Endothelial cell of umbilical vein (primary cell): ENCODE measurements at places on chromosomes 3 and 15. TPM values are rescaled to one million over a fixed set of nuclear protein-coding genes. Genes with fewer than 3 reads are reported as not detected.

GRCh38 chr15:38610748-38611147, 46.1 kb upstream of the RASGRP1 start:
- no peak for DNase-seq
- H3K27ac ChIP-seq: no peak overlapping the region
- H3K27me3 ChIP-seq: peaks cover 13% of the 10 kb centered on the region
- H3K4me1 ChIP-seq: no peaks in the 10 kb centered on the region
- no peak overlapping the region for H3K4me3 ChIP-seq

- H3K4me3 ChIP-seq: no peak overlapping the region
- H3K27me3 ChIP-seq: no peaks in the 10 kb centered on the region
- no peaks in the 10 kb centered on the region for H3K36me3 ChIP-seq
- H3K4me1 ChIP-seq: no peaks in the 10 kb centered on the region
- peak; percentile 10 for DNase-seq
- no peak overlapping the region for H3K27ac ChIP-seq
Measured at GRCh38 chr3:81237181-81237580, 524.3 kb downstream of the GBE1 start.

Gene P3H2
- total RNA-seq: 4.8 and 6.6 TPM in 2 replicates

Gene TRH
- not detected in 2 replicates for total RNA-seq

Gene PAQR5
- 0.09 TPM in 1 of 2 replicates, not detected in the other for total RNA-seq

Gene ASB14
- not detected in 2 replicates for total RNA-seq

- H3K27ac ChIP-seq: no peak overlapping the region
- peaks cover 3% of the 10 kb centered on the region for H3K4me1 ChIP-seq
- H3K36me3 ChIP-seq: no peaks in the 10 kb centered on the region
- H3K4me3 ChIP-seq: no peak overlapping the region
- DNase-seq: peak; percentile 41
Measured at GRCh38 chr15:77606142-77607034, 26.3 kb downstream of the LINGO1 start.

Gene NDUFAF3
- total RNA-seq: 74.5 and 91.1 TPM in 2 replicates

Gene CCK
- total RNA-seq: not detected in 2 replicates

Gene MRPL46
- total RNA-seq: 27.9 and 30.9 TPM in 2 replicates

DNA sequence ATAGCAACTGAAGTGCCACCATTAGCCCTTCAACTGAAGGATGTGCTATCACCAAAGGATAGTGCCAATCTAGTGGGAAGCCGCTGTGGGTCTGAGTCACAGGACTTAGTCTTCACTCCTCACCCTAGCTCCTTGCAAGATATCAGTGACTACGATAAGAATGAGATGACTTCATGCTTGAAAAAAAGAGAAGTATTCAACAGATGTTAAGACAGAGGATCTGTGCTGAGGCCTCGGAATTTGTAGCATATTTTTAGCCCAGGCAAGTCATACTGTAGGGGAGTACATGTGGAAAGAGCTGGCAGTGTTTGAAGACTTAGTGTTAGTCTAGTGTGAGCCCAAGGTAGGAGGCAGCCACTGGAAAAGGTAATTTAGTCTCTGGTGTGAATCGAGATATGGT, 270.7 kb upstream of the LRTM1 start:
- H3K27me3 ChIP-seq: no peaks in the 10 kb centered on the region
- H3K4me1 ChIP-seq: no peaks in the 10 kb centered on the region
- no peak overlapping the region for H3K4me3 ChIP-seq
- no peaks in the 10 kb centered on the region for H3K36me3 ChIP-seq
- DNase-seq: no peak

Gene ST3GAL6
- 17.7 and 35.9 TPM in 2 replicates for total RNA-seq

DNA sequence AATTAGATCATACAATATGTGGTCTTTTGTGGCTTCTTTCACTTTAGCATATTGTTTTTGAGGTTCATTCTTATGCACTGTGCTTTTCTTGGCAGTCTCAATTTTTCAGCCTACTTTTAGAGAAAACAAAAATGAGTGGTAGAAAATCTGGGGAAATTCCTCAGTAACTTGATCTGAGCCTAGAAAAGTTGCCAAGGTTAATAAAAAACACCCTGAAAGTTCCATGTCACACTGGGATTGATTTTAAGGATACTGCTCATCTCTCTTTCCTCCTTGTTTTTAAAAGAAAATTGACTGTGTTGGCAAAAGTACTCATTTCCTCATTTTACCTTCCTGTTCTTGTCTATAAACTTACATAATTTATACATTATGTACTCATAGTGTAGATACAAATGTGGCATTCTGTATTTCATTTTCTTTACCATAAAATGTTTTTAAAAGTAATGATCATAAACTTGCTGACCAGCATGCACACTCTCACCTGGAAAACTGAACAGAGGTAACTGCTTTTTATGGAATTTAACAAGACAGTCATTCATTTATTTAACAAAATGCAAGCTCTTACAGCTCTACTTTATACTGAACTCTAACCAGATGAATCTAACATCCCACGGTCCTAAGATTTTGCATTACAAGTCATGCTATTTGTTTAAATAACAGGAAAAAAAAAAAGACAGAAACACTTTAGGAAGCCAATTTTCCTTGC, 28.6 kb upstream of the SH3BP5 start:
- H3K27me3 ChIP-seq: no peaks in the 10 kb centered on the region
- H3K4me3 ChIP-seq: no peak overlapping the region
- peak; percentile 76 for DNase-seq
- H3K4me1 ChIP-seq: peaks cover 14% of the 10 kb centered on the region

DNA sequence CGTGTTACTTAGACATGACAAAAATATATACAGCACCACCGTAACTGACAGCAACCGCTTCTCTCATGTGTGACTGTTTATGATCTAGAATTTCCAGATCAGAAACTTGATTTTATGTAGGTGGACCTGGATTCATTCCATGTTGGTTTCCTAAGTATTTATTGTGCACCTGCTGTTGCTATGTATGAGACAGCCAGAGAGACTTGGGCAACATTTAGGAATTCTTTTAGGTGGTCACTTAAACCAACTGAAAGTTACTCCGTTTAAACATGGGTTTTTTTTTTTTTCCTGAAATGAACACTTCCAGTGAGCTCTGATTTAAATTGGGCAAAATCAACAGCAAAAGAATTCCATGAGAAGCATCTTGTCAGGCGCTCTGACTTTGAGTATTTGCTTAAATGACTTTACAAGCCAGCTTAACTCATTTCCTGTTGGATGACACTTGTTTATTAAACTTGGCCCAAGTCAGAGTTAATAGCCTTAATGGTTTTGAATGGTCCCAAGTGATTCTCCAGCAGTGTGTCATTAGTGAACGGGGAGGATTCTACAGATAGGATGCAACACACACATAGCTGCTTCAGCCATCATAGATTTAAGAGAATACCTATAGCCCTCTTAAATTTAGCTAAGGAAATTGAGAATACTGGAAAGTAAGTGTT, 31.8 kb downstream of the MITF start:
- no peaks in the 10 kb centered on the region for H3K27me3 ChIP-seq
- no peak overlapping the region for H3K4me3 ChIP-seq
- H3K36me3 ChIP-seq: no peaks in the 10 kb centered on the region
- peak; percentile 47 for DNase-seq
- peaks cover 22% of the 10 kb centered on the region for H3K4me1 ChIP-seq

Gene GABRG3
- total RNA-seq: not detected in 2 replicates

Gene AADACL2
- total RNA-seq: not detected in 2 replicates

Gene TF
- total RNA-seq: 0.21 and 0.69 TPM in 2 replicates

DNA sequence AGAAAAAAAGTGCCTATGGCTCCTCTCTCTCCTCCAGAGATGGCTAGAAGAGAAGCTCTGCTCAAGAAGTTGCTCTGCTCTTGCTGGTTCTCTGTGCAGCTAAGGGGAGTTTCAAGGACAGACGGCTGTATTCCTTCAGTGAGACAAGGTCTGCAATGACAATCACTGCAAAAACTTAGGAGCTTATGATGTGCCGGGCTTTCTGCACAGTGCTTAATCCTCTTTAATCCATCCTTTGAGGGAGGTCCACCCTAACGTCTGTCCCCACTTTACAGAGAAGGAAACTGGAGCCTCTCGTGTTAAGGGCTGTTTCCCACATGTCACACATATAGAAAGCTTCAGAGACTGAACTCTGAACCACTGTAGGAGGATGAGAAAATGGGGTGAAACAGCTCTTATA, 260.6 kb downstream of the MEX3B start:
- H3K36me3 ChIP-seq: no peaks in the 10 kb centered on the region
- DNase-seq: no peak
- H3K4me1 ChIP-seq: no peaks in the 10 kb centered on the region
- H3K27ac ChIP-seq: no peak overlapping the region
- H3K4me3 ChIP-seq: no peak overlapping the region
- H3K27me3 ChIP-seq: no peaks in the 10 kb centered on the region

Gene P2RY14
- total RNA-seq: not detected in 2 replicates

Gene CDCP1
- 0.22 TPM in 1 of 2 replicates, not detected in the other for total RNA-seq

GRCh38 chr15:65069779-65070546, 2.2 kb upstream of the RASL12 start:
- no peaks in the 10 kb centered on the region for H3K4me1 ChIP-seq
- H3K4me3 ChIP-seq: no peak overlapping the region
- no peaks in the 10 kb centered on the region for H3K36me3 ChIP-seq

Gene TMCO5A
- total RNA-seq: not detected in 2 replicates

GRCh38 chr3:180983136-180983535, 6.4 kb downstream of the DNAJC19 start:
- no peaks in the 10 kb centered on the region for H3K27me3 ChIP-seq
- H3K27ac ChIP-seq: no peak overlapping the region
- peaks cover 2% of the 10 kb centered on the region for H3K36me3 ChIP-seq
- H3K4me1 ChIP-seq: no peaks in the 10 kb centered on the region
- DNase-seq: no peak

Gene CEP19
- 1.2 and 1.6 TPM in 2 replicates for total RNA-seq

Gene SLC15A2
- 0.11 and 0.60 TPM in 2 replicates for total RNA-seq

Gene HTR3E
- not detected in 2 replicates for total RNA-seq

DNA sequence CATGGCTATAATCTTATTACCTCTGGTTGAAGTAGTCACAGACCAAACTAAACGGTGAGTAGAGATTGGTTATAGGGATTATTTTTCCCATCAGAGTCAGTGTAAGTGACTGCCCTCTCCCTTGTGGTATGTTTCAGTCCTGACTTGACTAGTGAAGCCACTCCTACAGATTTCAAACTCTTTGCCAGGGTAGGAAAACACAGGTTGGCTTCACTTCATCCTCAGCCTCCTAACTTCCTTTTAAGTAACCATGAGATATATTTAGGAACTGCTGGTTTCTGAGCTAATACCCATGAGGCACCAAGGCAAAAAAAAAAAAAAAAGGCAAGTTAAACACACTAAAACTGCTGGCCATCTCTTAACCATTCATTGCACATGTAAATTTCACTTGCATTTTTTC, 349.2 kb upstream of the MCTP2 start:
- no peaks in the 10 kb centered on the region for H3K4me1 ChIP-seq
- H3K4me3 ChIP-seq: no peak overlapping the region
- H3K36me3 ChIP-seq: no peaks in the 10 kb centered on the region
- no peak overlapping the region for H3K27ac ChIP-seq

- H3K27ac ChIP-seq: no peak overlapping the region
- peaks cover 11% of the 10 kb centered on the region for H3K4me1 ChIP-seq
- H3K27me3 ChIP-seq: no peaks in the 10 kb centered on the region
Measured at GRCh38 chr3:159080256-159080655, 278.4 kb downstream of the MFSD1 start.

Gene KY
- not detected in 2 replicates for total RNA-seq

Gene CKMT1A
- total RNA-seq: not detected in 2 replicates

- H3K27ac ChIP-seq: no peak overlapping the region
- H3K4me3 ChIP-seq: no peak overlapping the region
- H3K36me3 ChIP-seq: no peaks in the 10 kb centered on the region
- peaks cover 7% of the 10 kb centered on the region for H3K27me3 ChIP-seq
- DNase-seq: no peak
Measured at GRCh38 chr3:13004376-13004775, 68.9 kb downstream of the IQSEC1 start.

Gene NR2E3
- 0.25 and 0.38 TPM in 2 replicates for total RNA-seq

GRCh38 chr3:170463011-170463410, 44.3 kb downstream of the CLDN11 start:
- no peaks in the 10 kb centered on the region for H3K4me1 ChIP-seq
- no peak for DNase-seq
- H3K4me3 ChIP-seq: no peak overlapping the region

GRCh38 chr3:77500721-77501120, 460.8 kb downstream of the ROBO2 start:
- no peaks in the 10 kb centered on the region for H3K27me3 ChIP-seq
- no peak overlapping the region for H3K4me3 ChIP-seq
- no peaks in the 10 kb centered on the region for H3K4me1 ChIP-seq
